Activated CD8-positive, alpha-beta T cell treated with anti-CD3 and anti-CD28 coated beads, Interleukin-2, amount 10 ng/mL, durations not matched to agents 7 days and 5 days (primary cell): ENCODE measurements at places on chromosomes 6 and 20.

GRCh38 chr6:127302728-127303660 lies 36.3 kb downstream of the RNF146 start:
- peak; percentile 59 for DNase-seq
- peaks cover 5% of the 10 kb centered on the region for H3K4me1 ChIP-seq
- no peaks in the 10 kb centered on the region for H3K27me3 ChIP-seq
- no peak overlapping the region for H3K4me3 ChIP-seq
- peaks cover 17% of the 10 kb centered on the region for H3K36me3 ChIP-seq
- no peak overlapping the region for H3K27ac ChIP-seq

DNA sequence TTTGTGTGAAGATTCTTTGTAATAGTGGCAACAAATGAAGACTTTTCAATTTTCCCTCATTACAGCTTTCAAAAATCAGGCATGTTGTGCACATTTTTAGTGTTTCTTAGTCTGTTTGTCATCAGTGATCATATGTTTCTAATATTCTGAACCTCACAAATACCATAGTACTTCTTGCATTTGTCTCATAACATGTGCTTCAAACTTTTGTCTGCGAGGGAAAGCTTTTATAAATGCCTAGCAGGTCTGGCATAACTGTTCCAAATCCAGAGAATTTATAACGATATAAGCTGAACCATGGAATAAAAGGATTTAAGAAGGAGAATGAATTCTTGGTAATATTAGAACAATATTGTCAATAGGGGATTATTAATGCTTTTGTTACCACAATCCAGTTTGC lies 670.2 kb downstream of the RFPL4B start:
- no peaks in the 10 kb centered on the region for H3K27me3 ChIP-seq
- H3K27ac ChIP-seq: no peak overlapping the region
- H3K36me3 ChIP-seq: no peaks in the 10 kb centered on the region
- H3K4me1 ChIP-seq: no peaks in the 10 kb centered on the region
- H3K4me3 ChIP-seq: no peak overlapping the region

GRCh38 chr6:84280030-84280429 lies 52.6 kb upstream of the CEP162 start:
- H3K4me3 ChIP-seq: no peak overlapping the region
- no peaks in the 10 kb centered on the region for H3K4me1 ChIP-seq
- no peaks in the 10 kb centered on the region for H3K36me3 ChIP-seq
- no peak overlapping the region for H3K27ac ChIP-seq
- DNase-seq: no peak

- no peak overlapping the region for H3K27ac ChIP-seq
- H3K4me1 ChIP-seq: no peaks in the 10 kb centered on the region
- DNase-seq: no peak
- no peaks in the 10 kb centered on the region for H3K27me3 ChIP-seq
- H3K36me3 ChIP-seq: no peaks in the 10 kb centered on the region
- H3K4me3 ChIP-seq: no peak overlapping the region
Measured at GRCh38 chr6:153436351-153436750, 305.3 kb upstream of the RGS17 start.

DNA sequence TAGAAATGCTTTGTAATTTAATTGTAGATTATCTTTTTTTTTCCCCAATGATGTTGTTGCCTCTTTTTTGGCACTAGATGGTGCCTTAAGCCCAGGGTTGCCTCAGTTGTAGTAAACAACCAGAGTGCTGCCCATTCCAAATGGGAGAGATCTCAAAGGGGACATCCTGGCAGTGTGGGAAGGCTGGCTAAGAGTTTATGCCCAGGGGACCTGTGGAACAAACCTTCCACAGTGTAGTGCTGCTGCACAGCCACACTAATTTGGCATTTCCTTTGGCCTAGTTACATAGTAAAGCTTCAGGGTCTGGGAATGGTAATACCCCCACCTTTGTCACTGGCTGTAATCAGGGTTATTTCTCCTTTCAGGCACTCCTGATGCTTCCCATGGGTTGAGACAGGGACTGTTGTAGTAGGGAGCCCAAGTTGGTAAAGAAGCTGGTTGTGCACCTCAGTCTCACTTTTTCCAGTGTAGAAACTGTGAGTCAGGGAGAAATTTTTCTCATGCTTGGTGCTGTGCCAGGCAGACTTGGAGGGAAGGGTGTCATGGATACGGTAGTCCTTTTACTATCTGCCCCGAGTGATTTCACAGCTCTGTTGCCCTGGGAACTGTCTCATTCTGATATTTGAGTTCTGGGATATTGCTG lies 177.8 kb upstream of the ECI2 start:
- peaks cover 2% of the 10 kb centered on the region for H3K27me3 ChIP-seq
- no peak for DNase-seq
- no peak overlapping the region for H3K4me3 ChIP-seq
- H3K27ac ChIP-seq: no peak overlapping the region
- no peaks in the 10 kb centered on the region for H3K4me1 ChIP-seq

DNA sequence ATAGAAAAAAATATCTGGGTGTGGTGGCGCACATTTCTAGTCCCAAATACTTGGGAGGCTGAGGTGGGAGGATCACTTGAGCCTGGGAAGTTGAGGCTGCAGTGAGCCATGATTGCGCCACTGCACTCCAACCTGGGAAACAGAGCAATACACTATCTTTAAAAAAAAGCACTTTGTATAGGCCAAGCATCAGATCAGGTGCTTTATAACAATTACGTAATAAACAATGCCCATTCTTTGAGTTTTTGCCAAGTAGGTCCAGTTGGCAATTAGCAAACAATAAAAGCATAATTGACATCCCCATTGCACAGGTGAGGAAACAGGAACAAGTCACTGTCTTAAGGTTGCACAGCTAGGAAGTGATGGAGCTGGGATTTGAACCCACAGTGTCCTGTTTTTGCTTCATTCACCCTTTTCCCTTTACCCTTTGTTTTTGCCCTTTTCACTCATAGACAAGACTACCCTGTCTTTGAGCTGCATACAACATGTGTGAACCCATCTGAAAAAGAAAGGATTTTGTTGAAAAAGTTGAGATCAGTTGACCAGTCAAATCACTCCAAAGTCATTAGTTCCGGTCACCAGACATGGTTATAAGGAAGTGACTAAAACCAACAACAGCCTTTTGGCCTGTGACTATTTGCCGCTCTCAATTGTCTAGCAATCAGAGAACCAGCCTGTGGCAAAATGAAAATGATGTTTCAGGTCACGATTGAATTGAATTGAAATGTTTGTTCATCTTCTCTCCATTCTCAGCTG lies 303.6 kb downstream of the TFAP2C start:
- no peak overlapping the region for H3K27ac ChIP-seq
- DNase-seq: no peak
- H3K4me3 ChIP-seq: no peak overlapping the region
- no peaks in the 10 kb centered on the region for H3K4me1 ChIP-seq
